H9 (cell line): ENCODE measurements at places on chromosomes 12 and 14. TPM values are rescaled to one million over a fixed set of nuclear protein-coding genes. Genes with fewer than 3 reads are reported as not detected.

Gene ZNF385A
- total RNA-seq = 5.7 and 6.2 TPM in 2 replicates

Gene ISM2
- 0.39 and 0.55 TPM in 2 replicates for total RNA-seq

Gene PTPRQ
- not detected in 2 replicates for total RNA-seq

Gene AMDHD1
- total RNA-seq = 0.29 and 0.42 TPM in 2 replicates

Gene FOXG1
- 0.07 and 0.11 TPM in 2 replicates for total RNA-seq

Gene FGF23
- total RNA-seq = 0.13 and 0.24 TPM in 2 replicates

Gene ARMH4
- total RNA-seq = 38.7 and 42.6 TPM in 2 replicates

Gene IRF2BPL
- total RNA-seq = 59.0 and 60.1 TPM in 2 replicates

Gene PKP2
- 18.2 and 18.4 TPM in 2 replicates for total RNA-seq

Gene ACSS3
- 19.3 TPM in 2 replicates for total RNA-seq

- H3K4me1 ChIP-seq = peaks cover 5% of the 10 kb centered on the region; the same call in 1 of the 2 replicates
- DNase-seq = no peak
- H3K36me3 ChIP-seq = peaks cover 62% of the 10 kb centered on the region
- H3K4me3 ChIP-seq = peak overlapping the region; percentile 16; the same call in 1 of the 3 replicates
- H3K27ac ChIP-seq = no peak overlapping the region
These were observed 6.3 kb downstream of the CDCA4 start for GRCh38 chr14:105014631-105015030.

DNA sequence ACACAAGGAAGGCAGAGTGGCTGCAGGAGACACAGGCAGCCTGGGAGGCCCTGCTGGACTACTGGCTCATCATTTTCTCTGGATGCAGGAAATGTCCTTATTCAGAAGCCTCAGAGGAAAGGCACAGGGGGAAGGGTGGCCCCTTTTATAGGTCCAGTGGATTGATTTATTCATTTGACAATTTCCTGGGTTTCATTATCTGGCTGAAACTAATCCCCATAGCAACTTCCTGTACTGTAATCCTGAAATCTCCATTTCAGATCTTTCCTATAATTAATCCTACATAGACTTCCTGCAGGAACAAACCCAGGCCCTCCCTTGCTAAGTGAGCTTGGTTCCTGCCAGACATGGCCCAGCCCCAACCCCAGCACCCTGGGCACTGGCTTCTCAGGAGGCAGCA, 23.0 kb downstream of the KRT76 start:
- H3K27me3 ChIP-seq = no peaks in the 10 kb centered on the region
- H3K27ac ChIP-seq = no peak overlapping the region
- no peaks in the 10 kb centered on the region for H3K4me1 ChIP-seq
- H3K36me3 ChIP-seq = no peaks in the 10 kb centered on the region

GRCh38 chr14:95533822-95534221, 1.0 kb upstream of the GLRX5 start:
- 0 out of 2 replicates have a peak, but pooled peaks cover 2% of the 10 kb centered on the region for H3K4me1 ChIP-seq
- peaks cover 21% of the 10 kb centered on the region for H3K36me3 ChIP-seq
- no peaks in the 10 kb centered on the region for H3K27me3 ChIP-seq
- no peak overlapping the region for H3K27ac ChIP-seq
- peak overlapping the region; percentile 99 for H3K4me3 ChIP-seq
- DNase-seq = no peak

DNA sequence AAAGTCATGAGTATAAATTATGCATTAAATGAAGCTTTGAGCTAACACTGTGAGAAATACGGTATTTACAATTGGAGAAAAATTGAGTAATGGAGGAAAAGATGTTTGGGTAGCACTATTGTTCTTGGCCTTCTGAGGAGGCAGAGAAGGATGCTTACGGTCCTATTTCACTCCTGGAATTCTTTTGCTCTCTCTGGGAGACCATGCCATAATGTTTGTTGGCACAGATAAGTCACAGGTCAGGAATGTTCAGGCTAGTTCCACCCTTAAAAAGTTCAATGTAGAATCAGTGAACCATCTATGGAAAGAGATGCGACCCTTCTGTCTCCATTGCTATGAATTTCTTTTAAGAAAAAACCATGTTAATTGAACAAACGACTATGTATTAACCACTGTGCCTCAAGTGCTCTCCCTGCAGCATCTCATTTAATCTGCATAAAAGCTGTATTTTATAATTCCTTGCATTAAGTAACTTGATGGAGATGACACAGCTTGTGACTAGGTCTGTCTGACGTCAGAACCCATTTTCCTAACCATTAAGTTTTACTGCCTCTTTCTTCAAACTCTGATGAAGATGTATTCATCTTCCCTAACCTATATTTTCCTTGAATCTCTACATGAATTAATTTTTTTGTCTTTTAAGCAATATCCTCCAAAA, 9.5 kb downstream of the BATF start:
- no peak for DNase-seq
- H3K4me3 ChIP-seq = no peak overlapping the region
- H3K27ac ChIP-seq = no peak overlapping the region
- no peaks in the 10 kb centered on the region for H3K4me1 ChIP-seq
- H3K27me3 ChIP-seq = no peaks in the 10 kb centered on the region

- H3K4me3 ChIP-seq = no peak overlapping the region
- DNase-seq = no peak
- H3K27me3 ChIP-seq = no peaks in the 10 kb centered on the region
- no peak overlapping the region for H3K27ac ChIP-seq
These were observed 69.0 kb downstream of the SSPN start for GRCh38 chr12:26264215-26264838.

- DNase-seq = peak; percentile 5
- H3K4me1 ChIP-seq = no peaks in the 10 kb centered on the region; the same call in 1 of the 2 replicates
- H3K27me3 ChIP-seq = no peaks in the 10 kb centered on the region
These were observed 196.1 kb downstream of the BCL11B start for GRCh38 chr14:99075771-99076375.

DNA sequence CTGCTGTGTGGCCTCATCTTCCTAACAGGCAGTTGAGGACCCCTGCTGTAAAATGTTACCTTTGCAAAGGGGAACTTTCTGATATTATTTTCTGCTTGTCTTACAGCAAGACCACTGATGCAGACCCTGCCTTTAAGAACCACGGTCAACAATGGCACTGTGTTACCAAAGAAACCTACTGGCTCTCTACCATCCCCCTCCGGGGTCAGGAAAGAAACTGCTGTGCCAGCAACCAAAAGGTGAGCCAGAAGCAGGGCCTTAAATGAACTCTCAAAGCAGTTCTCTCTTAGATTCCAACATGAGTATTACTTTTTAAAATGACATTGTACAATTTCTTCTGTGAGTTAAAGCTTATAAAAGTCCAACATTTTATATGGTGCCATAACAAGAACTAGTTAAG, 72.2 kb downstream of the EML1 start:
- H3K27me3 ChIP-seq = no peaks in the 10 kb centered on the region
- H3K4me3 ChIP-seq = no peak overlapping the region
- peaks cover 6% of the 10 kb centered on the region for H3K36me3 ChIP-seq
- DNase-seq = no peak

DNA sequence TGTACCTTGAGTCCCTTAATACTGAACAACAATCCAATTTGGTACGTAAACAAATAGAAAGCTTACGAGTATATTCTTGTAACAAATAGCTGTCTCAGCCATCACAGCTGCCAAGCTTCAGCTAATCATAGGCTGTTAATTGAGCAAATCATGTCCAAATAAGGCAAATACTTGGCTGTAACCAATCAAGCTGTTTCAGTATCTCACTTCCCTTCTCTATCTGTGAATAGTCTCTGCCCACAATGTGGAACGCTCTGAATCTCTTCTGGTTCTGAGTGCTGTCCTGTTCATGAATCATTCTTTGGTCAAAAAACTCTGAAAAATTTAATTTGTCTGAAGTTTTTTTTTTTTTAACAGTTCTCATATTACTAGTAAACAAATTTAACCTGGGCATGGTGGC, 5.8 kb upstream of the NEMF start:
- DNase-seq = no peak
- H3K36me3 ChIP-seq = no peaks in the 10 kb centered on the region; the same call in 2 of the 3 replicates
- no peaks in the 10 kb centered on the region for H3K4me1 ChIP-seq
- H3K27ac ChIP-seq = no peak overlapping the region
- no peak overlapping the region for H3K4me3 ChIP-seq
